Foreskin keratinocyte (primary cell): ENCODE measurements at places on chromosomes 13 and 19.
A peak's percentile ranks its signal among the peaks of the same experiment; 100 is the strongest.

DNA sequence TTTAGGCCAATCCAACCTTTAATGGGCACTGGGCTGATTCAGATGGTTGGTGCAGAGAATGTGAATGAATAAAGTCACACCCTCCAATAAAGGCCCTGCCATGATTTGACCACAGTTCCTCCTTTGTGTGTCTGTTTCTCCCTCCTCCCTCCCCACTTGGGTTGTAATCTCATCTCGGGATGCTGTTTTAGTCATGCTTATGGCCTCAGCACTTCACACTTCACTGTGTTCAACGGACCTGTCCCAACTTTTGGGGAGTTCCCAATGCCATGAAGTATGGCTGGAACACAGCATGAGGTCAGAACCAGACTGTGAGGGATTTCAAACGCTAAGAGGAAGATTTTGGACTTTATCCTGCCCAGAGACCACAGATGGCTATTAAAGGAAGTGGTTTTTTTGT, 5.6 kb upstream of the RAB8A start:
- no peak for DNase-seq

- DNase-seq: no peak
Measured at GRCh38 chr13:110411688-110412059, 104.6 kb downstream of the COL4A2 start.

DNA sequence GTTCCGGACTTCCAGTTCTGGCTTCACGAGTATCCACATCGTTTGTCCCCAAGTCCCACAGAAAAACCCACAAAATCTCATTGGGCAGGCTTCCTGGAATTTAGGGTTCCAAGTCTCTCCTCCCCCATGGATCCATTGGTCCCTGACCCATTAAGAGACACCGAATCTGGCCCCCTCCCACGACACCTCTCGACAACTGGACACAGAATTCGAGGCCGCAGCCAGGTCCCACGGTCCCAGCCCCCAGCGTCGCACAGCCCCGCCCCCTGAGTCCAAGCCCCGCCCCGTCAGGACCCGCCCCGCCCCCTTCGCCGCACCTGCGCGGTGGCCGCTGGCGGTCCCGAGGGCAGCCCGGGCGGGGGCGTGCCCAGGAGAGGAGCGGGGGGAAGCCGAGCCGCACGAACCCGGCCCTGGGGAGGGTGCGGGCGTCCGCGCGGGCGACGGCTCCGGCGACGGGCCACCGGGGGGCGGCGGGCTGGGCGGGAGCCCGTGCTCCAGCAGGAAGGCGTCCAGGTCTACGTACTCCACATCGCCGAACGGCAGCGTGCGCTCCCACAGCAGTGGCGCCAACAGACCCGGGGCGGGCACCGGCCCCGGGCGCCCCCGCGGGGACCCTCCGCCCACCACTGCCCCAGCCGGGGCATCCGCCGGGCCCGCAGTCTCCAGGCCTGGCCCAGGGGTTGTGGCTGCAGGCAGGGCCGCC, 1.8 kb downstream of the DBP start:
- DNase-seq: no peak

- DNase-seq: peak; percentile 96
Measured at GRCh38 chr19:38658462-38659306, 11.2 kb downstream of the ACTN4 start.

DNA sequence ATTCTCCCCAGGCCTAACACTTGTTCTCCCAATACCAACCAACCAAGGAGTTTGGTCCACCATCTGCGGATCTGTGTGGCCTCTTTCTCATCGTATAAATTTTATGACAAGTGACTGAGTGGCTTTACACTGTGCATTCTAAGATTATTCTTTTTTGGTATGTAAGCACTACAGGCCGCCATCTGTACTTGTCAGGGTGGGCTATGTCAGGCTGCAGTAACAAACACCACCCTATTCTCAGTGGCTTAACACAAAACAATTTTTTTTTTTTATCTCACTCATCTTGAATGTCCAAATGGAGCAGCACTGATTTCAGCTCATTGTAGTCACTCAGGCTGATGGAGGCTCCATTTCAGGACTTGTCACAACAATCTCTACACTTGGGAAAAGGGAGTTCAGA, 412.7 kb upstream of the MIR17HG start:
- DNase-seq: no peak

- DNase-seq: peak; percentile 59
Measured at GRCh38 chr19:41223431-41224234, 4.6 kb downstream of the AXL start.

DNA sequence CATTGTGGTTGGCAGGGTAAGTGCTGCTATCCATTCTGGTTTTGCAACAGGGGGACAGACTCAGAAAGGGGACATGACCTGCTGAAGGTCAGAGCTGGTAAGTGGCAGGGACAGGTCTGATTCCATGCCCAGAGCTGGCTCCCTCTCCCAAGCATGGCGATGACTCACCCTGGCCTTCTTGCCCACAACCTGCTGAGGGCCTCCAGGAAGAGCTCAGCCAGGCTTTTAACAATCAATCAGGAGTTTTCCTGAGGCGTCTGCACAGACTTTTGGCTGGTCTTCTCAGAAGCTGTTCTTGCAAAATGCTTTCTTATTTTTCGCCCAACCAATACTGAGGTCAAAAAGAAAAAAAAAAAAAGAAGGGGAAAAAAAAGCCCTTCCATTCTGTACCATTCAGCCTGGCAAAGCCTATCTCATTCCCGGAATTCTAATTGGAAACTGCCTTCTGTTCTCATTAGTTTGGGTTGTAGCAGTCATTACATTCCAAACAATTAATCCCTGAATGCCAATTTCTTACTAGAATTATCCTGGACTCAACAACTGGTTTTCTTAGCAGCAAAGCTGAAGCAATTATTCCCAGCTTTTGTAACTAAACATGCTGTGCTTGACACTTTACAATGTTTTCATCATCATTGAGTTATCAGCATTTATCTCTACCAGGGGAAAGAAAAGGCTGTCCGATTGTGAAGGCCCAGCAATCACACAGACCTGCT, 17.7 kb downstream of the SIAH3 start:
- no peak for DNase-seq

DNA sequence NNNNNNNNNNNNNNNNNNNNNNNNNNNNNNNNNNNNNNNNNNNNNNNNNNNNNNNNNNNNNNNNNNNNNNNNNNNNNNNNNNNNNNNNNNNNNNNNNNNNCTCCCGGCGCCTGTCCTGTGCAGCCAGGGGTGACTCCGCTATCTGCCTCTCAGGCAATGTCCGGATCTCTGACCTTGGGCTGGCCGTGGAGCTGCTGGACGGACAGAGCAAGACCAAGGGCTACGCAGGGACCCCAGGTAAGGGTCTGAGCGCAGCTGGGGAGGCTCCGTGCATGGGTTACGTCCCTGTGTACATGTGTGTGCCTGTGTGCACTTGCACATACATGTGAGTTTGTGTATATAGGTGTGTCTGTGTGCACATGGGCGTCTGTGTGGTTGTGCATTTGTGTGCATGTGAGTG, 36.1 kb upstream of the TMEM255B start:
- DNase-seq: no peak

- no peak for DNase-seq
Measured at GRCh38 chr19:49398931-49399330, 10.9 kb downstream of the KASH5 start.

DNA sequence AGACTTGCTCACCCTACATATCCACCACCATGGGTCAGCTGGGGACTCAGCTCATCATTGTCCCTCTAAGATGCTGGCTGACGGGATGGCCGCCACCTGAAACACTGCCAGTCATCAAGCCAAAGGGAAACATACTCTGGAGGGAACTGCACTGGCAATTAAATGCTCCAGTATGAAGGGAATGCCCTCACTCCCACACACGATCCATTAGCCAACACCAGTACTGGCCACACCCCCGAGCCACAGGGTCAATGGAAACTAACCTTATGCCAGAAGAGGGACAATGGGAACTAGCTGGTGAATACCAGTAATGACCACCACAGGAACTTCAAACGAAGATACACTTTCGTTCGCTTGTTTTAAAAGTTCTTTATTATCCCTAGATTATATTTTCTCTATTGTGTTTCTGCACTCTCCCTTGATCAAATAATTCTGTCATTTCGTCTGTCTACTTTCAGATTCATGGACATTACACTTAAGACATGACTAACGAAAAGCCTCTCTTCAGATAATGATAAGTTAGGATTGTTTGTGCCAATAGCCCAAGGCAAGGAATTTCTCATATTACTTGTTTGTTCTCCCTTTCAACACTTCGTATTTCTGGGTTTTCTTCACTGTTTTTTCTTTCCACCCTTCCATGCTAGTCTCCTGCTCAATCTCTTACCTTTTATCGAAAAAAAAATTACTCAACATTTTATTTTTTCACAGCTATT, 1.7 kb upstream of the ZNF507 start:
- DNase-seq: no peak

DNA sequence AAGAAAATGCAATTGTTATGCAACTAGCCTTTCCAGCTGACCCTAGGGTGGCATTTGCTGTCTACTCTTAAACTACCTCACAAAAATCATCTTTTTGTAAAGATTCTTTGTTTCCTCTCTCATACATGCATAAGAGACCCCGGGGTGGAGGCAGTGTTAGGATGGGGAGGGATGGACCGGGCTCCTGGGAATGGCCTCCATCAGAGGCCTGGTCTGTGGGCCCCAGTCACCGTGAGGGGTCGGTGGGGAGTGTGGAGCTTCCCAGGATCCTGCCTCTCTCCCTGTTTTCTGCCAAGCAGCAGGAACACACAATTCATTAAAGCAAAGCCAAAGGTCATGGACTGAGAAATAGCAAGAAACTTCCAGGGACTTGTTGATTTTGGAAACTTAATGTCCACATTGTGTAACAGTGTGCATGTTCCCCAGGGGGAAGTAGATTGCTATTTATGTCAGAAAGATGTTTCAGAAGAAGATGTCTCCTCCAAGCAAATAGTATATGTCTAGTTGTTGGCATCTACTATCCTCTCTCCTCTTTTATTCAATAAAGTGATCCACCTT, 241.4 kb downstream of the ENOX1 start:
- DNase-seq: no peak

DNA sequence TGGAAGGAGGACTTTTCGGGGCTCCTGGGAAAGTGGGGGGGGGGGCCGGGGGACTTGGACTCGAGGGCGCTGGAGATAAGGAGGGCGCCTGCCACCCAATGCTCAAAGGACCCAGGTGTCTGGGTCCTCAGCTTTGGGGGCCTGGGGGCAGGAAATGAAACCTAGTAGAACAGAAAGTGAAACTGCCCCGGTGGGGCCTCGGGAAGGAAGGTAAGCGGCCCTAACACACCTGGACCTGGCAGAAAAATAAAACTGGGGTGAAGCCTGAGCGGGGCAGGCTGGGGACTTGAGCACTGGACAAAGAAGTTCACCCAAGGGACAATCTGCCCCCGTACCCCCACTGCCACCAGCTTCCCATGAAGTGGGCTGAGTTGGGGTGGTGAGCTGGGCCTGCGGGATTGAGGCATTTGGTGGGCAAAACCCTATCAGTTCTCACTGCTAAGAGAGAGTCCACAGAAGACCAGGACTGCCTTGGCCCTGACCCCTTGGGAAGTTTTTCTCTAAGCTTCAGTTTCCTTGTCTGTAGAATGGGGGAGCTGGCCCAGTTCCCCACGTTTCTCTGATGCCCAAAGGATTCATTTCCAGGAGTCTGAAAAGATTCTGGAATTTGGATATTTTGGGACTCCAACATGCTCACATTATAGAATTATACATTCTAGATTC, 2.3 kb downstream of the PRKD2 start:
- no peak for DNase-seq

GRCh38 chr13:79456656-79457365, 24.1 kb upstream of the NDFIP2 start:
- no peak for DNase-seq

DNA sequence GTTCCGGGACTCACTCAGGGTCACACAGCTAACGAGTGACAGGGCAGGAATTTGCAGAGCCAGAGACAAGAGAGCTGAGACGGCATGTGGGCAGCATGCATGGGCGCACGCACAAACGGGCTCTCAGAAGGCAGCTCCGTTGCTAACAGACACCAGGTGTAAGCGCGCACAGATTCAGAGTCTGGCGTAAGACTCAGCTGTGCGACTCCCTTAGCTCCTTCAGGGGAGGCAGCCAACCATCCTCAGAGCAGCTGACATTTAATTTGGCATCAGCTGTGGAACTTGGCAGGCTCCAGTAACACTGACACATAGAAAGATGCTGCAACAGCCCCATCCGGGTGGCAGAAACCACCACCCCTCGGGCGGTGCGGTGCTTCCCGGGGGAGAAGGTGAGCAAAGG, 7.5 kb upstream of the TM6SF2 start:
- DNase-seq: no peak

DNA sequence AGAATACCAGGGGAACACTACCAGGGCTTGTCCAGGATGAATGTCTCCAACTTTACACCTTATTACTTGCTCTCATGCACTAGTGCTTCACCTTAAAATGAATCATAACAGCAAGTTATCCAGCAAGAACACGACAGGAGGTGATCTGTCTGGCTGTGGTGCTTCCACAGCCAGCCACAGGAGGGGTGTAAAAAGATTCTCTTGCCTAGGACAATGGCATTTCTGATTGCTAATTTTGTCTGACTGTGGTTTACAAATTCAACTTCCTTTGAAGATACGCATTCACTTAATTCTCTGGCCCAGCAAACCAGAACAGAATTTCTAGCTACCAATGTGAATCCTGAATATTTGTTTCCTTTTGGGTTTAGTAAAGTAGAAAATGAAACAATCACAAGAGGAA, 23.1 kb upstream of the COG3 start:
- peak; percentile 55 for DNase-seq

- no peak for DNase-seq
Measured at GRCh38 chr13:31930901-31931522, 100.6 kb upstream of the FRY start.

- DNase-seq: no peak
Measured at GRCh38 chr13:50153401-50153800, 138.2 kb downstream of the KCNRG start.

DNA sequence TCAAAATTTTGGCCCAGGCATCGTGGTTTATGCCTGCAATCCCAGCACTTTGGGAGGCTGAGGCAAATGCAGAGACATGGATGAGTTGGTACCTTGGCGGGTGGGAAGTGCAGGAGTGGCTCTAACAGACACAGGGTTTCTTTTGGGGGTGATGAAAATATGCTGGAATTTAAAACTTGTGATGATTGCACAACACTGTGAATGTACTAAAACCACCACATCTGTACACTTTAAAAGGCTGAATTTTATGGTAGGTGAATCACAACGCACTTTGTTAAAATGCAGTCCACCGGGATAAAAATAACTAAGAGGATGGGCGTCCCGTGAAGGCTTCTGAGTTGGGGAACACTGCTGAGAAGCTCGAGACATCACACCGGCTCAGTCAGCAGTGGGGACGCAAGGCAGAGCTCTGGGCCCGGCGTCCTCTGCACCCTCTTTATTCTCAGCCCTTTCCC, 47.1 kb downstream of the MLLT1 start:
- peak; percentile 63 for DNase-seq

GRCh38 chr13:30338331-30338851, 31.0 kb upstream of the KATNAL1 start:
- DNase-seq: peak; percentile 17

GRCh38 chr13:22644941-22645340, 535.8 kb upstream of the SGCG start:
- no peak for DNase-seq

- DNase-seq: no peak
Measured at GRCh38 chr13:105087945-105088344, 1447.5 kb downstream of the EFNB2 start.

- DNase-seq: no peak
Measured at GRCh38 chr13:97700306-97700848, 253.1 kb upstream of the IPO5 start.
